ENCODE measurements at places on chromosomes 5 and 9. TPM values are rescaled to one million over a fixed set of nuclear protein-coding genes. Genes with fewer than 3 reads are reported as not detected.

- DNase-seq, result no peak
Measured at GRCh38 chr5:104186100-104186499, 623.5 kb upstream of the NUDT12 start.

DNA sequence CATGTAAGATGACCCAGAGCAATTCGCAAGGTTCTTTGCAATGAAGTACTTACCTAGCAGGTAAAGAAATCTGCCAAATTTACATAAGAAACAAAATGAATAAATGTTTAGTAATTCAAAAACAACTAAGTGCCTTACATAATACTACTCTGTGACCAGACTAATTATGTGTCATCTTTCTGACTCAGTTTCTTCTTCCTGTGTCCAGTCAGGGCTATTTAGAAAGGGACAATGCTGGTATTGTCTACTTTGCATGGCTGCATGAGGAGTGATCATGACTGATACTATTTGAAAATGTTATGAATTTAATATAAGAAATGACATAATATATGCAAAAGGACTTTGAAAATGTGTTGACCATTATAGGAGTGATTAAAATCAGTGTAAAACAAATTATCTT, 210.0 kb downstream of the TMEM161B start:
- DNase-seq, result no peak

- DNase-seq, result no peak
Measured at GRCh38 chr9:112104401-112104800, 70.7 kb downstream of the SUSD1 start.

IFT74 gene
- total RNA-seq, result 9.0 TPM

Measured in right atrium auricular region (tissue), 2 donors.